ENCODE measurements at places on chromosomes 4 and X.

DNA sequence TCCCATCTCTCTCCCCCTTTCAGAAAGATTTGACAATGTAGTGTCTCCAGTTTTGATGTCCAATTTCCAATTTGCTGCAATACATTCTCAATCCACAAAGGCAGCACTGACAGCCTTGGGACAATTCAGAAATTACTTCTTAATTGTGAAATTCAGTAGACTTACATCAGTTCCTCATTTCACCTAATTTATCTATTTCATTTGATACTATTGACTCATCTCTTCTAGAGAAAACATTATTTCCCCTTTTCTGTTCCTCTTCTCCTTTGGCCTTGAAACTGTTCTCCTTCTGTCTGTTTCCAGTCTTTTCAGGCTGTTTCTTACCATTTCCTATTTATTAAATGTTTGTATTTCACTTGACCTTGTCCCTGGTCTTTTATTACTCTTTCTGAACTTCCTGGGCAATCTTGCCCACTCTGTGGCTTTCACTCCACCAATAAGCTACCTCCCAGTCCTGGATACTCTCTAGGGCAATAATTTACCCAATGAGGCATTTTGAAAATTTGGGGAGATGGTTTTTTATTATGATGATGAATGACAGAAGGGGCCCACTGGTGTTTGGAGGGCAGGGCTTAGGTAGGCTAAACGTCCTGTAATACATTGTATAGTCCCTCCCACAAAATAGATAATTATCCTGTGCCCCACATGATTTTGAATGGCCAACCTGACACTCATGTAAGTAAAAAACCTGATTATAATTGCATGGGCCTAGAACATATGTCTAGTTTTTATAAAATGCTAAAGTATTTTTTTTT, 498.0 kb upstream of the BOD1L1 start:
- DNase-seq, result no peak

DNA sequence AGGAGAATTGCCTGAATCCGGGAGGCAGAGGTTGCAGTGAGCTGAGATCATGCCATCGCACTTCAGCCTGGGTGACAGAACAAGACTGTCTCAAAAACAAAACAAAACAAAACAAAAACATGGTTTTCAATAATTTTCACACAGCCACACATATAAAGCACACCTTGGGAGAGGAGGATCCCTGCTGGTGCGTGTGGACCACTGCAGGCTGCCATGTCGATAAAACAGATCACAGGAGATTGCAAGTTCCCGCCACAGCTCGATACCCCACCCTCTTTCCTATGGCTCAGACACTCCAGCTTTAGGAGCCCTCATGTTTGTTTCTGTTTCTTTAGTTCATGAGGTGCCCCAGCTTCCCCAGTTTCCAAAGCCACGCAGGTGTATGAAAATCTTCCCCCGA, 31.3 kb upstream of the CLDN24 start:
- DNase-seq, result no peak

- no peak for DNase-seq
Observed at GRCh38 chr4:187992971-187993370, 2.6 kb upstream of the ZFP42 start.

DNA sequence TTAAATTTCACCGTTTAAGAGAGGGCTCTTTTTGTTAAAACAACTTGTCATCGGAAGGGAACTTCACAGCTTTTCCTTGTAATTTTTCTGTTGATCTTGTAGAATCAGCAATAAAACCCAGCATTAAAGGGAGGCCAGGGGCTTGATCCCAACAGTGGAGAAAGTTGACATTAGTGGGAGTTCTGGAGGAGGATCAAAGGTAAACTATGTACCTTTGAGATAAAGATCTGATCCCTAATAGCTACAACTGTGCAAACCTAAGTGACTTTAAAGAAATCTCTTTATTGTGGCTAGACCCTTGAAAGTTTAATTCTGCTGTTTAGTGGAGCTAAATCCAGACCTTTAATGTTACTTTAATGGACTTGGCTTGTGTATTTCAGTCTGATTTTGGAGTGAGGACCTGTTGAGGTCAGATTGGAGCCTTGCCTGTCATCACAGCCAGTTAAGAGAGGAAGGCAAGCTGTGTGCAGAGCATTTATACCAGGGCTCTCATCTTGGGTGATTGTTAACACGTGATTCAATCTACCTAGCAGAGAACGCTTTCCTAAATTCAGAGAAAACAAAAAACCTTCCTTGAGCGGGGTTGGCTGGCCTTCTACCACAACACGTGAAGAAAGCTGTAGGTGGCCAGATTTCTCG, 1.7 kb downstream of the DOCK11 start:
- no peak for DNase-seq

- DNase-seq, result peak; percentile 7
Observed at GRCh38 chrX:8815460-8816065, 14.4 kb upstream of the FAM9A start.

GRCh38 chrX:136629084-136629750, 18.7 kb upstream of the CD40LG start:
- no peak for DNase-seq

- no peak for DNase-seq
Observed at GRCh38 chrX:102604327-102604726, 5.0 kb downstream of the ARMCX5 start.

- no peak for DNase-seq
Observed at GRCh38 chrX:15207384-15207783, 62.5 kb downstream of the ASB9 start.

- DNase-seq, result no peak
Observed at GRCh38 chr4:30863021-30863420, 142.9 kb downstream of the PCDH7 start.

DNA sequence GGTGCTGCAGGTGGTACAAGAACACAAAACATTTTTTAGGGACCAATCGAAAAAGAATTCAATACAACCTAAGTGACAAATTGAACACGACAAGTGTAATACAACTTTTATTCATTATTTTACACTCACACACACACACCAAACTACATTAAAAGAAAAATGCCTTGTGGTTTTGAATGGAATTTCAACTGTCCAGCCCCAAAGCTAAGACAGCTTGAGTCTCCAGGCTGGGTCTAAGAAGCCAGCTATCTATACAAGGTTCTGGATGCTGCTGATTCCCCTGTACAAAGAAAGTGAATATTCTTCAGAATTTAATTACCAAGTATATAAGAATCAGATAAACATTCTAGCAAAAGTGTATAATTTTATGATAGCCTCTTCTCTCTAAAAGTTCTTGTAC, 118.2 kb downstream of the PPP3CA start:
- DNase-seq, result no peak

- no peak for DNase-seq
Observed at GRCh38 chr4:98939892-98940298, 11.0 kb upstream of the EIF4E start.

DNA sequence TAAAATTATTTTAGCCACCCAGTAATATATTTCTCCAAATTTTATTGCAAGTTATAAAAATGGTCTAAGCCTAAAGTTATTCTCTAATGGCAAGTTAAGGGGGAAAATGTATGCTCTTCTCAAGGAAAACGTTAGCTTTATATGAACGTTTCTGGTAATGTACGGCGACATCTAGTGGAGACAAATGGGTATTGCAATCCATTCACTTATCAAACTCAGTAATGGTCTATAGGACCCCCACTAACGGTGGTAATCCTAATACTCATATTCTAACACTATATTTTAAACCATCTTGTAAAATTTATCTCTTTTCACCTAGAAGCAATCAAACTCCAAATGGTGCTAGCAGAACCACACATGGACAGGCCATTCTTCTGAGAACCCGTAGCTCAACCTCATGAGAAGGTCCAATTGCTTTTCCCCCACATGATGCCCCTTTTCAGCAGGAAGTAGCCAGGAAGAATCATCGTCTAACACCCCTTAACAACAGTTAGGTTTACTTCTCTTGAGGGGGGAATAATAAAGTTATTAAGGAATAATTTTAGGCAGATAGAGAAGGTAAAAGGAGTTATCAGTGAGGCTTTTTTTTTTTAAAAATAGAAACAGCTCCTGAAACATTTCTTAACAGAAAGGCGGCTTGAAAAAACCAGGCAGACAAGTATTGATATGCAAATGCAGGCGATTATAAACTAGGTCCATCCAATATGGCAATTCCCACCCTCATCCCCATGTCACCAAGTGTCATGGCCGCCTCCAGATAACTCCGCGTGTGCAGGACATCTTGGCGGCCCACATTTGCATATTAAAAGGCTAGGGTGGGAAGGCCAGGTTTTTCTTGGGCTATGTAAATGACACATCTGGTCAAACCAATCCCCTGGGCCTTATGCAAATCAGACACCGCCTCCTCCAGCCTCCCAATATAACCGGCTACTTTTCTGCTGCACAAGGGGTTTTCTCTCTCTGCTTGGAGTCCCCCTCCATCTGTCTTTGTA, 35.0 kb downstream of the NUDT11 start:
- DNase-seq, result peak; percentile 7

GRCh38 chr4:176792326-176793059, at the start of gene VEGFC:
VEGFC (minus strand) TSS chr4:176792922; CDS start chr4:176792311, 611 bp downstream.
- no peak for DNase-seq

GRCh38 chr4:74365761-74366160, 816 bp downstream of the EREG start:
- DNase-seq, result no peak

GRCh38 chr4:70749313-70749712, 27.5 kb downstream of the RUFY3 start:
- no peak for DNase-seq

GRCh38 chr4:74975848-74976824, 43.2 kb downstream of the PARM1 start:
- no peak for DNase-seq

DNA sequence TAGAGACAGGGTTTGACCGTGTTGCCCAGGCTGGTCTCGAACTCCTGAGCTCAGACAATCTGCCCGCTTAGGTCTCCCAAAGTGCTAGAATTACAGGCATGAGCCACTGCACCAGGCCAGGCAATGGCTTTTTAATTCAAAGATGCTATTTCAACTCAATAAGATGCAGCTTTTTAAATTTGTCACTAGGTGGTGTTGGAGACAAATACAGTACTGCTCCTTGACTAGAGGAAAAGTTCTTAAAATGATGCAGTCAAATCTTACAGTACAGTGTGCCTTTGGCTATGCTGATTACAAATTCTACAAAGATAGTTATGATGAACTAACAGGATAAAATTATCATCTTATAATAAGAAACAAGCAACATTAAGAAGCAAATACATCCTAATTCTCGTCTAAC, 441.1 kb downstream of the KCNIP4 start:
- DNase-seq, result no peak

DNA sequence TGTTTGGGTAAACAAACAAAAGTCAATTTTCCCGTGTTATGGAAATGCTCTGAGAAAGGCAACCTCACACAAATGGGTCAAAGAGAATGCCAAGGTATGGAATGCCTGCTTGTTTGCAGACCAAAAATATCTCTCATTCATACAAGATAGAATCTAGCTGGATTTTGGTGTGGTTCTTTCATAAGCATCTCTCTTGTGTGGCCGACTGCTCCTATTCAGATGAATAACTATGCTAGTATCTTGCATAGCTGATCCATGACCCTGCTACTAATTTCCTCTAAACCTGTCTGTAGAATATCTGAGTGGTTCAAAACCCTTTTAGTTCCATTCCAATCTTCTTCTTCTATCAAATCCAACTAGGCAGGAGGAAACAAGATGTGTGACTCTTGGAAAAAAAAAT, 28.2 kb upstream of the SORBS2 start:
- no peak for DNase-seq

- DNase-seq, result no peak
Observed at GRCh38 chr4:120005076-120005475, 61.6 kb downstream of the MAD2L1 start.

GRCh38 chr4:2217726-2218125, 24.2 kb downstream of the HAUS3 start:
- no peak for DNase-seq

GRCh38 chr4:11635342-11635741, 206.6 kb upstream of the HS3ST1 start:
- no peak for DNase-seq

DNA sequence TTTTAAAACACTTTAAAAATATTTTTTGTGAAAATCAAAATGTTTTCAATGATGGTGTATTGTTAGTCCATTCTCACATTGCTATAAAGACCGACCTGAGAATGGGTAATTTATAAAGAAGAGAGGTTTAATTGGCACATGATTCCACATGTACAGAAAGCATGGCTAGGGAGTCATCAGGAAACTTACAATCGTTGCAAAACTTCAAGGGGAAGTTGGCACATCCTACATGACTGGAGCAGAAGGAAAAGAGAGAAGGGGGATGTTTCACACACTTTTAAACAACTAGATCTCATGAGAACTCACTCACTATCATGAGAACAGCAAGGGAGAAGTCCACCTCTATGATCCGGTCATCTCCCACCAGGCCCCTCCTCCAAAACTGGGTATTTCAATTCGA, 110.7 kb downstream of the TMEM47 start:
- no peak for DNase-seq

DNA sequence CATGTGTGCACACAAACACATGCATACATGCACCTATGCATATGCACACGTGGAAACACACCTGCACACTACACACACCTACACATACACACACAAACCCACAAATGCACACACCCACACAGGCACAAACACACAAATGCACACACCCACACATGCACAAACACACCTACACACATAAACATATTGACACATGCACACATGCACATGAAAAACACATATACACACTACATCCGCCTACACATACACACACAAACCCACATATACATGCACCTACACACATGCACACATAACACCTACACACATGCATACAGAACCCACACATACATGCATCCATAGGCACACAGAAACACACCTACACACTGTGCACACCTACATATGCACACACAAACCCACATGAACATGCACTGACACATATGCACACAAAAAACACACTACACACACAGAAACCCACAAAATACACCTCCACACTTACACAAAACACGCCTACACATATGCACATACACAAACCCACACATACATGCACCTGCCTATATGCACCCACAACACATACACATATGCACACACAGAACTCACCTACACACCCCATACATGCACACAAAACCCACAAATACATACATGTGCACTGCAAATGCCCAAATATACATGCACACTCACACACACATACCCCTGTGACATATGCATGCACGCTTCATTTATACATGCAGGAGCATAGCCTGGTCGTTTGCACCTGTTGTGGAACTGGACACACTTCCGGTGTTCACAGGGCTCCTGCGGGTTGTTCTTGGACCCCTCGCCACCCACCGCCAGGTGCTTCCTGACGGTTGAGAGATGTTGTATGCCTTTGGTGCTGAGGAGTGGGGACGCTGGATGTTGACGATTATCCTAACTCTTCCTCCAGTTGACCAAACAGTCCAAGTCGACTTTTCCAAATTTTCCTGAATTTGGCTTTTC, 22.1 kb downstream of the CD99 start:
- no peak for DNase-seq
